ENCODE measurements at places on chromosomes 16 and 17.

GRCh38 chr17:30970831-30971567 is at the start of gene RNF135:
Gene RNF135 (plus strand): TSS chr17:30971039. CDS start chr17:30971074, 35 bp downstream.
- no peak for DNase-seq

- DNase-seq: no peak
Observed at GRCh38 chr17:55295411-55296170, 30.8 kb downstream of the HLF start.

DNA sequence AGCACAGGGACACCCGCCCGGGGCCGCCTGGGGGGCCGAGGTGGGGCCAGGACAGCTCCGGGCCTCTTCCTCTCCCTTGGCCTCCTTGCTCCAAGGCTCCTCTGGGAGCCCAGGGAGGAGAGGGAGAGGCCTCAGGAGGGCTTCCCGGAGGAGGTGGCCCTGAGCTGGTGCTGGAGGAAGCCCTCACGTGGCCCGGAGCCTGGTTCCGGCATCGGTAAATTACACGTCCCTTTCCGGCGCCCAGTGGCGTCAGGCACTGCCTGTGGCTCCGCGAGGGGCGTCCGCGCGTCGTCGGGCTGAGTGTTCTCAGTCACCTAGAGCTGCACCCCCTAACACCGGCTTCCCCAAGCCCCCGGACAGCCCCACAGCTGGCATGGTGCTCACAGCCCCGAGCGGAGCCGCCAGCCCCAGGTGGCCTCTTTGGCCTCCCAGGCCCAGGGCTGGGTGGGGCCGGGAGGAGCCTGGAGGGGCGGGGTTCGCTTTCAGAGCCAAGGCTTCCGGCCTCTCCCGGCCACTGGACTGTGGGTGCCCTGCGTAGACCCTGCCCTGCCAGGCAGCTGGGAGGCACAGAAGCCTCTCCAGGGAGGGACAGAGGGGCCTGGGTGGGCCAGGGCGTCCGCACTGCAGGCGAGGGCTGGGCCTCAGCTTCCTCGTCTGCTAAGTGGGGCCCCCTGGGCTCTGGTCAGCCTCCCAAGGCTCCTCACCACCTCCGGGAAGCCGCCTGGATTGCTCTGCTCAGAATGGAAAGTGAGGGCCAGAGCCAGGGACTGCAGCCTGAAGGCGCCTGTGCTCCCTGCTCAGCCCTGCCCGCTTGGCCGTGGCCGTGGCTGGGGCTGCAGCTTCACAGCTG is 27.9 kb upstream of the SSTR5 start:
- DNase-seq: no peak

- DNase-seq: no peak
Observed at GRCh38 chr16:586047-586644, 3.7 kb upstream of the RAB40C start.

DNA sequence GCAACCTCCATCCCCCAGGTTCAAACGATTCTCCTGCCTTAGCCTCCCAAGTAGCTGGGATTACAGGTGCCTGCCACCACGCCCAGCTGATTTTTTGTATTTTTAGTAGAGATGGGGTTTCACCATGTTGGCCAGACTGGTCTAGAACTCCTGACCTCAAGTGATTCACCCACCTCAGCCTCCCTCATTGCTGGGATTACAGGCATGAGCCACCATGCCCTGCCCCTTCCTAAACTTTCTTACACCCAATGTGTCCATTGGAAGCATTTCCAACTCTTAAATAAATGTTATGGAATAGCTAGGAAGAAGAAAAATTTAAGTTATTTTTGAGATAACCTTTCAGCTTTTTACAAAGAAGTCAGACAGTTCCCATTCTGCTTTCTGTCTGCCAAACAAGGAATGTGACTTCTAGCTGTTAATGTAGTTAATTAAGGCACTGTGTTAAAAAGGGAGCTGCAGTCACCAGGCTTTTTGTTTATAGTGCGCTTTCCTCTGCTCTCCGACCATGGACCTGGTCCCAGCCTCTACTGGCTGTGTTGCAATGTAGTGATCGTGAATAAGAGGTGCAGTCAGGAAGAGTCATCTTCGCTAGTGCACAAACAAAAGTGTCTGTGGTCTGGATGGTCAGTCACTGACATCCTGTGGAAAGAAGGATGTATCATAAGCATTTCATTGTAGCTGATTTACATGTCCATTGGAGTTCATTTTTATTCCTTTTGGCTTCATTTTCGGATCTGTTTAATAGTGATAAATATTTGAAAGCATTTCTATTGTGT is 39.7 kb downstream of the USP10 start:
- no peak for DNase-seq

DNA sequence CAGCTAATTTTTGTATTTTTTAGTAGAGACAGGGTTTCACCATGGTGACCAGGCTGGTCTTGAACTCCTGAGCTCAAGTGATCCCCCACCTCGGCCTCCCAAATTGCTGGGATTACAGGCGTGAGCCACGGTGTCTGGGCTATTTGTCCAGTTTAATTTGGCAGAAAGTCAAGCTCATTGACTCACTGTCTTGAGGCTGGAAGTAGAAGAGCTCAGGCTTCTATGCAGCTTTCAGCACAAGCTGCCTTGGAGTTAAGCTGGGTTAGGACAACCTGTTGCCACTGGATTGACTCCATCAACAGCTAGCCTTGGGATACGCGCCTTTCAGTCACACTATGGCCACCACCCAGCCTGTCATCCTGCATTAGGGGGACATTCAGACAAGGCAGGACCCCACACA is 76.2 kb upstream of the DNAH17 start:
- no peak for DNase-seq

GRCh38 chr17:82963104-82963950 is 116.1 kb upstream of the METRNL start:
- DNase-seq: no peak

GRCh38 chr17:58412064-58412703 is 5.2 kb downstream of the RNF43 start:
- DNase-seq: no peak

DNA sequence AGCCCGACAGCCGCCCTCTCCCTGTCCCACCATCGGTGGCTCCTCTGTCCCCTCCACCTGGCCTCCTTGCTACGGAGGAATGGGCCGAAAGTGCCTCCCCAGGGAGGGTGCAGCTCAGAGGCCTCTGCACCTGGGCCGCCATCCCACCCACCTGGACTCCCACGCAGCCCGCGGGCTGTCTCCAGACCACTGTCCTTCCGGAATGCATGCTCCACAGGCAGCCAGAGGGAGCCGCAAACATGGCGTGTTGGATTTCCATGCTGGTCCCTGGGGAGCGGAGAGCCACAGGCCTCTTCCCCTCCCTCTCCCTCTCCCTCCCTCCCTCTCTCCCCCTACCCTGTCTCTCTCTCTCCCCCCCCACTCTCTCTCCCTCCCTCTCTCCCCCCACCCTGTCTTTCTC is 3.0 kb downstream of the SSTR5 start:
- DNase-seq: no peak

GRCh38 chr17:27241346-27241946 is 52.5 kb upstream of the WSB1 start:
- no peak for DNase-seq

GRCh38 chr17:72163474-72163873 is 42.7 kb downstream of the SOX9 start:
- DNase-seq: no peak

- DNase-seq: no peak
Observed at GRCh38 chr17:45020354-45021138, 30.9 kb downstream of the DCAKD start.

DNA sequence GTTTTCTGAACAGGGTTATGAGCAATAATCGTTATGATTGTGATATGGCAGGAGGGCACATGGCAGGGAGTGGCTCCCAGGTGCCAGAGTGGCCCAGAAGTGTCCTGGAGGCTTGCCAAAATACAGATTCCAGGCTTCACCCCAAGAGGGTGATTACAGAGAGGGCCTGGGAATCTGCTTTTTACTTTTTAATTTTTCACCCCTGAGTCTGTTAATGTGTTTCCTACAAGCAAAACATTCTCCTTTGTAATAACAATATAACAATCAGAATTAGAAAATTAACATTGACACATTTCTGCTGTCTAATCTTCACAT is 212.4 kb downstream of the SNX29 start:
- DNase-seq: no peak

- DNase-seq: no peak
Observed at GRCh38 chr16:84925092-84925772, 86.1 kb downstream of the ZDHHC7 start.

- no peak for DNase-seq
Observed at GRCh38 chr17:29855686-29856085, 74.3 kb downstream of the SSH2 start.

DNA sequence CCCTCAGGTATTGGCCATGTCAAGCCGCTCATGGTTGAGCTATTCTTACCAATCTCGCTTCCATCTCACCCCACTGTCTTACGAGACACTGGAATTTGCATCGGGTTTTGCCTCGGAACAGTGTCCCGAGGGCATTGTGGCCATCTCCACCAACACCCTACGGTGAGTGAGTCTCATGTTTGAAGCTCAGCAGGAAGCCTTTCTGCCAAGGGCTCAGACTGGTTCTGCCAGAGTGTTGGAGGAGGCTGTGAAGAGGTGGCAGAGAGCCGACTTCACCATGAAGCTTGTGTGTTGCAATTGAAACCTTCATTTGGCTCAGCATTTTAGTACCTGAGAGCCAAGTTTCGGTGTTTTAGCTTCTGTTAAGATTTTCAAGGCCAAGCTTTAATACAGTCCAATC is 38.0 kb downstream of the SF3B3 start:
- DNase-seq: no peak

DNA sequence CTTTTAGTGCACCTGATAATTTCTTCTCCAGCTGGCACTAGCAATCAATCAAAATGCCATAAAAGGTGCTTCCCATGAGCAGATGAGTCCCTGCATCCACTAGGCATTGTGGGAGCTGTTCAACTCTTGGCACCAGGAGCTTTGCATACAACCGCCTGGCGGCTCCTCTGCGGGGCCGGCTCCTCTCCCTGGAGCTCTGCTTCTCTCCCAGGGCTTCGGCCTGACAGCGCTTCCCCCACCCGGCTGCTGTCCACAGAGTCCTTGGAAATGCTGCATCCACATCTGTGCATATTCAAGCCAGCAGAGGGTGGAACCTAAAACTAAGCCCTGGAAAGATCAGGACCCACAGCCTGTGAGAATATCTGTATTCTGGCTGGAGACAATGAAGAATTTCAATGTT is 62.9 kb downstream of the LMF1 start:
- DNase-seq: no peak

DNA sequence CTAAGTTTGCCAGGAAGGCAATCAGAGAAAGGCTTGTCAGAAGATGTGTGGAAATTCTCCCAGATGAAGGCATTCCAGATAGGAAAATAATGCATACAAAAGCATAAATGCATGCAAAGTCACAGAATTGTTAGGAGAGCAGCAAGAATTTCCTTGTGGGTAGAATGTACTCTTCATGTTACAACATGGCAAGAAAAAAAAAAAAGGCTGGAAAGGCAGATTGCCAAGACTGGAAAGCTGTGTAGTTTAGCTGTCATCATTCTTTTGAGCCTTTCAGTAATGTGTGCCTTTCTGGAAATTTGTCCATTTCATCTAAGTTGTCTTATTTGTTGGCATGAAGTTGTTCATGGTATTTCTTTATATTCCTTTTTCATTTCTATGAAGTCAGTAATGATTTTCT is 71.0 kb upstream of the EFCAB3 start:
- no peak for DNase-seq

DNA sequence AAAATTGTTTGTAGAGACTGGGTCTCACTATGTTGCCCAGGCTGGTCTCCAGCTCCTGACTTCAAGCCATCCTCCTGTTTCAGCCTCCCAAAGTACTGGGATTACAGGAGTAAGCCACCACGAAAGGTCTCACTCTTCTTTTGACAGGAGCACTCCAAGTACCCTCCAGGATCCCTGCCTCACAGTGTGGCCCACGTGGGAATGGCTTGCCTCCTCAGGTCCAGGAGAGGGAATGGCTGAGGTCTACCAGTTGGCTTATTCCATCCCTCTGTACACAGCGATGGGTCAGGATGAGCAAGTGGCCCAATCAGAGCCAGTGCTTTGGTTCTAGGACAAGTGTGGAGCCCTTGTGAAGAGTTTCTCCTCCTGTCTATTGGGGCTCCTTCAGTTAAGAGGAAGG is 73.7 kb upstream of the ZNF423 start:
- no peak for DNase-seq

- DNase-seq: no peak
Observed at GRCh38 chr17:14792746-14793145, 472.4 kb downstream of the PMP22 start.

GRCh38 chr17:39164675-39165143 is 1.3 kb downstream of the ARL5C start:
- DNase-seq: no peak

DNA sequence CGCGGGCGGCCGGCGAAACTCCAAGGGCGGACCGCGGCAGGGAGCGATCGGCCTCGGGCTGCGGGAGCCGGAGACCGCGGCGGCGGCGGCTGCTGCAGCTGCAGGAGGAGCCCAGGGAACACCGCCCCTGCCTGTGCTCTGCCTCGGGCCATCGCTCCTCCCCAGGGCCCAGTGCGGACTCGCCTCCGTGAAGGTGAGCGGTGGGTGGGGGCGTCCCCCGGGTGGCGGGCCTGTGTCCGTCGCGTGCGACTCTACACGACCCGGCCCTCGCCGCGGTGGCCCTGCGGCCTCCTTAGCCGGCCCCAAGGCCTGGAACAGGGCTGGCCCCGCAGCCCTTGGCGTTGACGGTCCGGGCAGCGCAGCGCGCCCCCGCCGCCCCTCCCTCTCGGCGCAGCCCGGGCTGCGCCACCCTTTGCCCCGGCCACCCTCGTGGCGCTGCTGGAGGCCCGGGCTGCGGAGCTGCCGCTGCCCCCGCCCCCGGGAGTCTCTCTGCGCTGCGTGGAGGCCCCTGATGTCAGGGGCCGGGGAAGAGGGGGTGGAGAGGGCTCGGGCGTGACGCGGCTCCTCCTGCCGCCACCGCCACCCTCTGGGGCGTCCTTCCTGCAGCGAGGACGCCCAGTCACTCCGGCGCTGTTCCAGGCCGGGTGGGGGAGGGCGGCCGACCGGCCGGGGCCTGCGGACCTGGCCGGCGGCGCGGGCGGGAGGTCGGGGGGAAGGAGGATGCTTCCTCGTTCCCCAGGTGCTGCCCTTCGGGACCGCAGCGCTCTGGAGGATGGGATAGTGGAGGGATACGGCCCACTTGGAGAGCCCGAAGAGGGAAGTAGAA is 485 bp downstream of the DYNLL2 start:
- no peak for DNase-seq

GRCh38 chr17:1707107-1707506 is 3.1 kb downstream of the TLCD2 start:
- no peak for DNase-seq

DNA sequence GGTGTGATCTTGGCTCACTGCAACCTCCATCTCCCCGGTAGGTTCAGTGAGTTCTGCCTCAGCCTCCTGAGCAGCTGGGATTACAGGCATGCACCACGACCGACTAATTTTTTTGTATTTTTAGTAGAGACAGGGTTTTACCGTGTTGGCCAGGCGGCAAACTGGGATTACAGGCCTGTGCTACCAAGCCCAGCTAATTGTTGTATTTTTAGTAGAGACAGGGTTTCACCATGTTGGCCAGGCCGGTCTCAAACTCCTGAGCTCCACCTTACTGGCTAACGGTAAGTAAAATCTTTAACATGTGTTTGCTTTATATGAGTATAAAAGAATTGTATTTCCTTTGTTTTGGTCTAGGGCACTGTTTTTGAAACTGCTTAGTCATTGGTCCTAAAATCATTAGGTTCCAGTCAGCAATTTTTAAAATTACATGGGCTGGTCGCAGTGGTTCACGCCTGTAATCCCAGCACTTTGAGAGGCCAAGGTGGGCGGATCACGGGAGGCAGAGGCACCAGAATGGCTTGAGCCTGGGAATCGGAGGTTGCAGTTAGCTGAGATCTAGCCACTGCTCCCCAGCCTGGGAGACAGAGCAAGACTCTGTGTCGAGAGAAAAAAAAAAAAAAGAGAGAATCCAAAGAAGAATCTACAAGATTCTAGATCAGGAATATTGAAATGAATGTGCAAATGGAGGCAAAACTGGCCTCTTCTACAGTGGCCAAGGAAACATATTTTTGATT is 3.6 kb downstream of the FLYWCH1 start:
- no peak for DNase-seq

Measured in esophagus squamous epithelium (tissue), 5 donors.